ENCODE measurements at places on chromosomes 6 and 20.
A peak's percentile ranks its signal among the peaks of the same experiment; 100 is the strongest.

- no peak for DNase-seq
These were observed 178.1 kb upstream of the MARCKS start for GRCh38 chr6:113679051-113679450.

DNA sequence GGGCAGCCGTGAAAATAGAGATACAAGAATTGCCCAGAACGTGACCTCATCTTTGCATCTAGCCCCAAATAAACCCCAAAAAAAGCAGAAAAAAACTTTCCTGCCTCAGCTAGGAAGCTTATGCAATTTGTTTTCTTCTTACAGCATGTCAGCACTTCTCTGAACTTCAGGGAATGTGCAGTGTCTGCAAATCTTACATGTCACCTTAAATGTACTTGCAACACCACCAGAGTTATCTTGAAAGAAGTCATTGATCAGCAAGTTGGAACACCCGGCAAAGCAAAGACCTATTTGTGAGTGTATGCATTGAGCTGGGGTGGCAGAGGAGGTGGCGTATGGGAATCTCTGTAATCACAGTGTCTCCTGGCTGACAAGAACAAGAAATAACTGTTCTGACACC, 123.4 kb downstream of the PKHD1 start:
- DNase-seq: no peak

- DNase-seq: no peak
These were observed 113.6 kb downstream of the TSHZ2 start for GRCh38 chr20:53085720-53086119.

DNA sequence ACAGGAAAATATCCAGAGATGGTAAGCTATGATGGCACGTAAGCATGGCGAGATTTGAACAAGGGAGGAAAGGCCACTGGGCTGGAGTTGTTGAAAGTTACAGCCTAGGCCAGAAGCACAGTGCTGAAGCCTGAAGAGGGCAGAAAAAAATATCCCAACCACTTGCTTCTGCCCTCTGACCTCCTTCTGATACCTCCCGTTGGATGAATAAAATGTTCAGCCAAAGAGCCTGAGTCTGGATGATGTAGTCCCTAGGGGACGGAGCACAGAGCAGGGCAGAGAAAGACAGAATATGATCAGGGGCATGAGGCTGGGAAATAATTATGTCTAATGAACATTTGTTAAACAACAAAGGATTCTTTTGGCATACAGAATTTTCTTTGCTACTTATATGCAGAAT, 19.7 kb downstream of the KLHL31 start:
- no peak for DNase-seq

DNA sequence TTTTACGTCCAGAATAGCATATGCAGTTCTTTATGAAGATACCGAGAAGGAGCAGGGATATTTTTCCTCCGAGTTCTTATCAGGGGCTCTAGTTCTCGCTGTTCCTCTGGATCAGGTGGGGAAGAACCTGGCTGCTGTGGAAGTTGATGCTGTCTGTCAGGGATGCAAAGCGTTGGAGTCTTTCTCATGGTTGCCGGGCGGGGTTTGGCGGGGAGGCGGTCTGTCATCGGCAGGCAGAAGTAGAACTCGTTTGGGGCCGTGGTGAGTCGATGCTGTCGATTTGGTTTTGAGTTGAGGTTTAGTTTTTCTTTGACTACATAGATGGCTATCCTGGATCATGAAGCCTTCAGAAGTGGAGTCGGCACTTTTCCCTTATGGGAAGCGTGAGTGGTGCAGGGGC, 691.2 kb downstream of the QKI start:
- no peak for DNase-seq

- DNase-seq: peak; percentile 13
These were observed 453.4 kb upstream of the AGPAT4 start for GRCh38 chr6:161727083-161727833.

DNA sequence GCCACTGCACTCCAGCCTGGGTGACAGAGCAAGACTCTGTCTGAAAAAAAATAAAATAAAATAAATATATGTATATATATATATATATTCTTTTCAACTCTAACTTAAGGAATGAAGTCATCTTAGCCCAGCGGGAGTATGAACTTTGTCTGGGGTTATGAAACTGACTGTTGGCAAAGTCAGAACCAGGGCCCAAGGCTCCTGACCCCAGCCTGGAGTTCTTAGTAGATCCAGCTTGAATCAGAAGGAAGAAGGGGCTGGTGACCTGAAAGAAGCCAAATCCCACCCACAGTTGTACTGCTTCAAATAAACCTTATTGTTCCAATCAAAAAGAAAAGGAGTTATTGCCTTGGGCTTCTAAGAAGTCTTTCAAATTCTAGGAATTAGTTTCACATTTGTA, 83.1 kb upstream of the MAP7 start:
- DNase-seq: no peak

- no peak for DNase-seq
These were observed 728.9 kb upstream of the GJE1 start for GRCh38 chr6:141403827-141404226.

DNA sequence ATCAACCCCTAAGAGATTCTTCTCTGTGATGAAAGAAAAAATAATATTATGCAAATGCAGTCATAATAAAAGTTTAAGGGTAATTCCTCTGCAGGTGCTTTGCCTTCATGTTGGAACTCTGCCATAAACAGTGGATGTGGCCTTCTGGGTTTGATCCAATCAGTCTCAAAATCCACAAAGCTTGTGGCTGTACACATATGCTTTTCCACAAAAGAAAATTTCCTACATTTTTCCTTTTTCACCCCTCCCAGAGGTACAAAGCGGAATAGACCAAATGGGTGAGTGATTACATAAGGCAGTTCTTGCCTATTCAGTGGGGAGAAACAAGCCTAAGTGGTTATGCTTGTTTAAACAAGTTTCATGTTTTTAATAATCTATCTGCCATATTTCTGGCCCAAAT, 16.7 kb downstream of the CALHM5 start:
- peak; percentile 12 for DNase-seq

DNA sequence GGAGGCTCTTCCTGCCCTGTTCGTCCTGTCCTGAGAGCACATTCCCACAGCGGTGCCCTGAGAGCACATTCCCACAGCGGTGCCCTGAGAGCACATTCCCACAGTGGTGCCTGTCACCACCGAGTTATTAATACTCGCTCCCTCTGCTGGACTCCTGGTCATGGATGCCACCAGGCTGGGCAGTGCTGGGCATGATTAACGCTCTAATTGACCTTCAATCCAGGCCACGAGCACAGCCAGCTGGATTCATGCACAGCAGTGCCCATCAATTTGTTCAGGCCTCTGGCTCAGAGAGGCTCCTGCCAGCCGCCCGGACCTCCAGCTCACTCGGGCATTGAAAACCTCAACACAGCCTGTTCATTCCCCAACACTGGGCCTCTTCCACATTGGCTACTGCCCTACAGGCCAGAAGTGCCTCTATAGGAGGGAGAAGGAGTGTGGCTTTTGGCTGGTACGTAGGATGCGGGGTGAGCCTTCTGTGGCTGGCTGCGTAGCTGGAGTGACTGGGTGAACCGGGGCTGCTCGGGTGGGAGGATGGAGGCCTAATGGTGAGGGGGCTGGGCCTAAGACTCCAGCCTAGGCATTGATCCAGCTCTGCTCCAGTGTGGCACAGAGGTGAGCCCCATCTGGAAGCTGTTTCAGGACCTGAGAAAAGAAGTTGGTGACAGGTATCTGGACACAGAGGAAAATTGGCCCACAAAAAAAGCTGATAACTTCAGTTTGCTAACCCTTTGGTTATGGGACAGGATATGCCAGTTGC, 9.3 kb downstream of the IP6K3 start:
- no peak for DNase-seq

DNA sequence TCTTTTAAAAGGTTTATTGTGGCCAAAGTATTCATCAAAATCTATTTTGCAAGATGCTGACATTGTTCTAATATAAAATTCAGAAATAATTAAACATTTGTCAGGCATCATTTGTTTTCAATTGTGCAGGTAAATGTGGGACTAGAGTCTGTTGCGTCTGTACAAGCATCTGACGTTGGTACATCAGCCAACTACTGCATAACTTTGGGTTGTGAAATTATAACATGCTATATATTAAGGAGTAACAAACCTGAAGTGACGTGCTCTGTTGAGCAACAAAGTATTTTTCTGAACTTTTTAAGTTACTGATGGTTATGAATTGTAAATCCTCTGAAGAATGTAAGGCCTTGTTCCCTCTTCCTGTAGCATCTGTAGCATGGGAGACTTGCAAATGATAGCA, 66.0 kb downstream of the RNF182 start:
- no peak for DNase-seq

DNA sequence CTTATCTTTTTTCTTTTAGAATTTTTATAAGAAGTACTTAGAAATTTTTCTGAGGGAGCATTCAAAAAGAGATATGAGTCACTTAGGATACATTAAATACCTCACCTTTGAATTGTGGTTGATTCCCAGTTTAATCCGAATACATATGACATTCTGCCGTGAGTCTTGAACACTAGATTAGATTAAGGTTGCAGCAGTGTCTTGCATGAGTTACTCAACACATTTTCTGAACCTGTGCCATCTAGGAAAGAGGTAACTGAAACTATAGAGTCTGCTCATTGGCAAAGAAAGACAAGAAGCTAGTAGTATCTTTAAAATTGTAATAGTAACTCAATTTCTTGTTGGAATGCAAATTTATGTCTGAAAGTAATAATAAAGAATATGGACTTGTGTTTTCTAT, 14.9 kb downstream of the PEX3 start:
- DNase-seq: no peak

DNA sequence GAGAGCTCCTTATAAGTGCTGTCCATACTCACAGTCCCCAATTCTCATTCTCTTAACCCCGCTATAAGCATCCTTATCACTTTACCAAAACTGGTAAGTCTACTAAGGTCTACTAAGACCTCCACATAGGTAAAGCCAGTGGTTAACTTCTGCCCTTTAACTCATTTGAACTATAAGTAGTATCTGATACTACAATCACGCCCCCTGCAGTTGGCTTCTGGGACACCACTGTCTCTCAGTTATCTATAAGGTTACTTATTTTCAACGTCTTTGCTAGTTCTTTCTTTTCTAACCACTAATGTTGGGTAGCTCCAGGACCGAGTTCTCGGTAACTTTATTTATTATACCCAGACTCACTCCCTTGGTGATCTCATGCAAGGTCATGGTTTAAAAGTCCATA, 142.6 kb downstream of the ARHGAP18 start:
- DNase-seq: peak; percentile 11

DNA sequence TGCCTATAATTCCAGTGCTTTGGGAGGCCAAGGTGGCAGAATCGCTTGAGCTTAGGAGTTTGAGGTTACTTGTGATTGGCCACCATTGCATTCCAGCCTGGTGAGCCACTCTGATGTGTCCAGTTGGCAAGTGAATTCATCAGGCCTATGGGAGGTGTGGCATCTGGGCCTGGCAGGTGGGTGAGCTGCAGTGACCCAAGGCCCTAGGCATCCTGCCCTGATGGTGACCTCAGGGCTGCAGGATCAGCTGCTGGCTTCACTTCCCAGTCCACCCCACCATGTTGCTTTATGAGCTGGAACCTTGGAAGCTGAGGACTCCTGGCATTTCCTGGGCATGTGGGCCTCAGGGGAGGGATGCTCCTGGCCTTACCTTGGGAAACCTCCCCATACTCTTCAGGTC, 20.5 kb downstream of the RSPH9 start:
- DNase-seq: no peak

DNA sequence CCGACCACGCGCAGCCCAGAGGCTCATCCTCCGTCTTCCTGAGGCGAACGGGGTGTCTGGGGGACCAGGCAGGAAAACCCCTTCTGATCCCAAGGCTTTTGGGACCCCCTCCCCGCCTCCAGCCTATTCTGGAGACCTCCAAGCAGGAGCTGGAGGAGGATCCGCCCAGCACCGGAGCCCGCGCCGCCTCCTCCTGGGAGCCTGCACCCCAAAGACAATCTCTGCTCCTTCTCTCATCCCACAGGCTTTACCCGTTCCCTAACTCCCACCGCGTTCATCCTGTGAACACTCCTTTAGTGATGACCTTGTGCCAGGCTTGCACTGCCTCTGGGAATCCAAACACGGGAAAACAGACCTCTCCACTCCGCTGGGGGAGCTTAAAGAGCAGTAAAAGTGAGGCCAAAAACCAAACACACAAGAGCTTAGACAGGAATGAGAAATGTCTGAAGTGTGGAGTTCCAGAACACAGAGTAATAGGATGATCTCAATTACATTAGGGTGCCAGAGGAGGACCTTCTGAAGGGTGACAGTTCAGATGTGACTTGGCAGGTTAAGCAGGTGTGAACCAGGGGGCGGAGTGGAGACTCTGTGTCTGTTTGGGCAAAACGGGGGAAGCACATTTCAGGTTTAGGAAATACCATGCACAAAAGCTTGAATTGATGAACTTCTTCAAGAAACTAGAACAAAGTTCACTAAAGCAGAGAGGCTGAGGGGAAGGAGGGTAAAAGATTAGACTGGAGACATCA, 7.6 kb downstream of the HLA-DRB5 start:
- no peak for DNase-seq

DNA sequence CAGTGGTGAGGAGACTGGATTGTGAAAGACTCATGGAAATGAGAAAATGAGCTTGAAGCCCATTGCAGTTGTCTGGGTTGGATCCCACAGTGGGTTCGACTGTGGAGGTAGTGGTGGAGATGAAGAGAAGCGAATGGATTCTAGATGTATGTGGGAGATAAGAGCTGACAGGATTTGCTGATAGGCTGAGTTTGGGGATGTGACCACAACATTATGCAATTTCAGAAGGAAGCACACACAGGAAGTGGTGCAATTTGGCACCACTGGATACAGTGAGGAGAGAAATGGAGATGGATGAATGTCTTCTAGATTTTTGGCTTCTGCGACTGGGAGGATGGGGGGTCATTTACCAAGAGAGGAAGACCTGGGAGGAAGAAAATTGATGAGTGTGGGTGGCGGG, 64.4 kb upstream of the MAFB start:
- no peak for DNase-seq

Measured in NCI-H1417 (cell line).